ENCODE measurements at places on chromosomes 4 and X. TPM values are rescaled to one million over a fixed set of nuclear protein-coding genes. Genes with fewer than 3 reads are reported as not detected.

PCDH10 gene
- total RNA-seq, result 0.10 TPM

ADGRA3 gene
- total RNA-seq, result 14.0 TPM

ASMT gene
- total RNA-seq, result 0.15 TPM

GLRB gene
- 0.96 TPM for total RNA-seq

XAGE2 gene
- not detected for total RNA-seq
